ENCODE measurements at places on chromosomes 13 and 19.

GRCh38 chr19:7918615-7919421 is 1.3 kb upstream of the SNAPC2 start:
- no peak for DNase-seq

DNA sequence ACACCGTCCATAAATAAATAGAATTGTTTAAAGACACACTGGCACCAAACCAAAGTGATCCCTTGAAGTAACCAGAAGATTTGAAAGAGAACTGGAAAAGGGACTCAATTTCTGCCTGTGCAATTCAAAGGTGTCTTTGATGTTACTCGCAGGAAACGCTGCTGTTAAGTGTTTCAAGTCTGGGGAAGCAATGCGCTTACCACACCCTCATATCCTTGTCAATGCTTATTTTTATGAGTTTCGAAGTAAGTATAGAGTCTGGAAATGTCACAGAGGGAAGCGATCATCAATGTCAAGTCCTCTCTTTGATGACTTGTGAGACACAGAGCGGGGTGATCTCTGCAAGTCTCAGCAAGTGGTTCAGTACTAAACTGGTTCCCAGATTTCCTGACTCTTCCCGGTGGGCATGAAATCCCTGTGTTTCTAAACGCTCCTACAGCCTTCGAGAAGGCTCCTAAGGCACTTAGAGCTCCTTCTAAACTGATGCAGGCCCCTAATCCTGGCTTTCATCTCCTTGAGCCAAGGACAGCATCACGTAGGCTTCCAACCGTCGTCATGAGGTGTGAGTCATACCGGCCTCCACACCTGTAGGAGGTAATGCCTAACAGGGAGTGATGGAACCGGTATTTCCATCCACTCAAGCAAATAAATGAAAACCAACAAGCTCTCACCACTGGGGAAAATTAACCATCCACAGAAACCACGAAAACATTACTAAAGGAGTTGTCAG is 22.8 kb downstream of the SYDE1 start:
- no peak for DNase-seq

GRCh38 chr13:26561651-26562511 is 4.4 kb downstream of the WASF3 start:
- DNase-seq, result peak; percentile 86

DNA sequence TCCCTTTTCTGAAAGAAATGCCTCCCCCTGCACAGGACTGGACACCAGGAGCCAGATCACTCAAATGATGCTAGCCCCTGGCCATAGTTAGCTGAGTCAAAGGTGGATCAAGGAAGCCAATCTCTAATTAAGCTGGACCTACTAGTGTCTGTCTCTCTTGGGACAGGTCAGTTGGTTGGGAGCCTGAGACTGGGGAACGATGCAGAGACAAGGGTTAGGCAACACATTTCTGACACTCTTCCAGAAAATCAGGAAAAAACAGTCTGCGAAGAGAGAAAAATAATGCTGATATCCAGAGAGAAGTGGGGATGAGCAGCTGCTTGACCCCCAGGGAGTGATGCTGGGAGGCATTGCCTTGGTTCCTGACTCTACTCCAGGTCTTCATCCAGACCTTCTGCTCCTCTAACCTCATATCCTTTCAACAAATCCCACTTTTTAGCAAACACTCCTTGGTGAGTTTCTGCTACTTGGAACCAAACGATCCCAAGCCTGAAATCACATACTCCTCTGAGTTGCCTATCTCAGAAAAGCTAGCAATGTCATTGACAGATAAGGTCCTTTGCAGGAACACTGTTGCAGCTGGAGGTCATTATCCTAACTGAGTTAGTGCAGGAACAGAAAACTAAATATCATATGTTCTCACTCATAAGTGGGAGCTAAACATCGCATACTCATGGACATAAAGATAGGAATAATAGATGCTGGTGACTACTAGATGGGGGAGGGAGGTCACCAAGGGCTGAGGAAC is 369.7 kb downstream of the COG6 start:
- DNase-seq, result peak; percentile 4

- no peak for DNase-seq
Observed at GRCh38 chr13:77749344-77749880, 51.9 kb downstream of the SLAIN1 start.

DNA sequence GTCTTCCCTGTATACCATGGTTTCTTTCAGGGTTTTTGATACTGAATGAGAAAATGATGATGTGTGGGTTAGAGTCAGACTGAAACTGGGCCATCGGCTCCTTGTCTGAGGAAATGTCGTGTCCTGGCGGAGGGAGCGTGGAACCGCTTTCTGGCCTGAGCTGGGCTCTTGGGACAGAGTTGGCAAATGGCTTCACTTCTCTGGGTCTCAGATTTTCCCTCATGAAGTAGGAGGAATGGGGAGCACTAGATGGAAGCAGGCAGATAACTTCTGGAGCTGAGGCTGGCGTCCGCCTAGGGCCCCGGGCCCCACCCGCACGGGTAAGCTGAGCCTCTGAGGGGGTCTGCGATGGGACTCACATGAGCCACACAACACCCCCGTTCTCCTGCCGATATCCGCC is 133.3 kb upstream of the WASF3 start:
- DNase-seq, result no peak

DNA sequence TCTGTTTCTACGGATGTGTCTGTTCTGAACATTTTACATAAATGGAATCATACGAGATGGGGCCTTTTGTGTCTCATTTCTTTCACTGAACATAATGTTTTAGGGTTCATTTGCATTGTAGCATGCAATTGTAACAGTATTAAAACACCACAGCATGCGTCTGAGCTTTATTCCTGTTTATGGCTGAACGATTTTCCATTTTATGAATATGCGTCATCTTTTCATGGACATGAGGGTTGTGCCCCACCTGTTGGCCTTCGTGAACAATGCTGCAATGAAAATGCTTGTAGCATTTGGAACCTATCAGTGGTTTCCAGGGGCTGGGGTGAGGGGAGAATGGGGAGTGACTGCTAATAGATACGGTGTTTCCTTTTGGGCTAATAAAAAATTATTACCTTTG is 5.1 kb downstream of the OR10H1 start:
- no peak for DNase-seq

DNA sequence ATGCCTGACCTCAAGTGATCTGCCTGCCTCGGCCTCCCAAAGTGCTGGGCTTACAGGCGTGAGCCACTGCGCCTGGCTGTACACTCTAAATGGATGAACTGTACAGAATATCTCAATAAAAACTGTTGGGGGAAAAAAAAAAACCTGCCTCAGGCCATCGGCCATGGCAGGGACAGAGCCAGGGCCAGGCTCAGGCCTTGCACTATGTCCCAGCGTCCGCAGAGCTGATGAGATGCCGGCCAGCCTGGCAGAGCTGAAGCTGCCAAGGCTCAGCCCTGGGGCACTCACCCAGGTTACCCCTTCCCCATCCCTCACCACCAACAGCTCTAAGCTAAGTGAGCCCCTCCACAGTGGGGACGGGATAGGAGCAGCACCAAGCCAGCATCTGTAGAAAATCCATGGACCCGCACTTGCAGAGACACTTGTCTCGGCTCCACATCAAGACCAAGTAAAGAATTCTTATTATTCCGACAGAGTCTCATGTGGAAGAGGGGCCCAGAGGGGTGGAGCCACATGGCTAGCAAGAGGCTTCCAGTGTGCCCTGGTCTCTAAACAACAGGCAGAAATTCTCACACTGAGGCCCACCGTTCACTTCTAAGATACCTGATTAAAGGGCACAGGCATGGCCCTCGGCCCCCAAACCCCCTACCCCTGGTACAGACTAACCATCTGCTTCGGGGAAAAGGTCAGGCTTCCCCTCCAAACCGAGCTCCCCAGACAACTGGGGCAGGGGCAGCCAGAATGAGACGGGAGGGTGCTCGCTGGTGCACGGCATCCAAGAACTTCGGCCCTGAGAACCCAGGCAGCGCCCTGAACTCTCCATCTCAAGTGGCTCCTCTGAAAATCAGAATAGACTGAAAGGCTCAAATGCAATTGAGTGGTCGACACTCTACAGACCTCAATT is 5.8 kb downstream of the PPP6R1 start:
- no peak for DNase-seq

DNA sequence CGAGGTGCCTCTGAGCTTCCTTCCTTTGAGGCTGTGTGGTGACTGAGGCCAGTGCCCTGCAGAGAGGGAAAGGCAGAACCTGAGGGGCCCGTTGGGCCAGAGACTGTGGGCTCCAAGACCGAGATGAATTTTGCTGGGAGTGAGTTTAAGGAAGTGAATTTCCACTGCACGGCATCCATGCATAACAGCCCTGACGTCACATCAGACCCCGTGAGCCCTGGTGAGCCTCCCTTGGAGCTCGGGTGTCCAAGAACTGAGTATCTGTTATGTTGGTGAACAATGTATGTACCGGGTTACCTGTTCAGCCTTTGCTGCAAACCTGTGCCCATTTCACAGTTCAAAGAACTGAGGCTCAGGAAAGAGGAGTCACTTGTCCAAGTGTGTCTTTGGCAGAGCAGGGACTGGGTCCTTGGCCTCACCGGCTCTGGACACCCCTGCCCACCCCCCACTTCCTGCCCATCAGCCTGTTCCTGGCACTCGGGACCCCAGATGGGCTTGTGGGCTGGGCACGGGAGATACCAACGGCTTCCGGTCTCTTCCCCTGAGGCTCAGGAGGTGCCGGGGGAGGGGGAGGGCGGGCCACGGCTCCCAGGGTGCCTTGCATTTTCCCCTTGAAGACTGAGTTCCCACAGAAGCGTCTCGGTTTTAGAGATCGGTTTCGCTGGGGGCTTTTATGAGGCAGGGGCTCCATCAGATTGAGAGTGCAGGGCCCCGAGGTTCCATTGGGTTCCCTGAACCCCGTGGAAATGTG is 33.7 kb downstream of the NFILZ start:
- DNase-seq, result no peak

DNA sequence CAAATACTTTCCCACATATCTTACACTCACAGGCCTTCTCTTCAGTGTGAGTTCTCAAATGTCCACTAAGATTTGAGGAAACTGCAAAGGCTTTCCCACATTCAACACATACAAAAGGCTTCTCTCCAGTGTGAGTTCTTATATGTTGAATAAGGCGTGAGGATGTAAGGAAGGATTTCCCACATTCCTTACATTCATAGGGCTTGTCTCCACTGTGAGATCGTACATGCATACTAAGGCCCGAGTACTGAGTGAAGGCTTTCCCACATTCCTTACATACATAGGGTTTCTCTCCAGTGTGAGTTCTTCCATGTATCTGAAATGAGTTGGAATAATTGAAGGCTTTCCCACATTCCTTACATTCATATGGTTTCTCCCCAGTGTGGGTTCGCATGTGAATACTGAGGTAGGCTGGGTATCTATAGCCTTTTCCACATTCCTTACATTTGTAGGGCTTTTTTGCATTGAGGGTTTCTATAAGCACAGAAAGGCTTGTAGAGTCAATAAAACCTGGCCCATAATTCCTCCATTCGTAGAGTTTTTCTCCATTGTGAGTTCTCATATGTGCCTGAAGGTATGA is 9.6 kb downstream of the ZNF426 start:
- DNase-seq, result peak; percentile 9

DNA sequence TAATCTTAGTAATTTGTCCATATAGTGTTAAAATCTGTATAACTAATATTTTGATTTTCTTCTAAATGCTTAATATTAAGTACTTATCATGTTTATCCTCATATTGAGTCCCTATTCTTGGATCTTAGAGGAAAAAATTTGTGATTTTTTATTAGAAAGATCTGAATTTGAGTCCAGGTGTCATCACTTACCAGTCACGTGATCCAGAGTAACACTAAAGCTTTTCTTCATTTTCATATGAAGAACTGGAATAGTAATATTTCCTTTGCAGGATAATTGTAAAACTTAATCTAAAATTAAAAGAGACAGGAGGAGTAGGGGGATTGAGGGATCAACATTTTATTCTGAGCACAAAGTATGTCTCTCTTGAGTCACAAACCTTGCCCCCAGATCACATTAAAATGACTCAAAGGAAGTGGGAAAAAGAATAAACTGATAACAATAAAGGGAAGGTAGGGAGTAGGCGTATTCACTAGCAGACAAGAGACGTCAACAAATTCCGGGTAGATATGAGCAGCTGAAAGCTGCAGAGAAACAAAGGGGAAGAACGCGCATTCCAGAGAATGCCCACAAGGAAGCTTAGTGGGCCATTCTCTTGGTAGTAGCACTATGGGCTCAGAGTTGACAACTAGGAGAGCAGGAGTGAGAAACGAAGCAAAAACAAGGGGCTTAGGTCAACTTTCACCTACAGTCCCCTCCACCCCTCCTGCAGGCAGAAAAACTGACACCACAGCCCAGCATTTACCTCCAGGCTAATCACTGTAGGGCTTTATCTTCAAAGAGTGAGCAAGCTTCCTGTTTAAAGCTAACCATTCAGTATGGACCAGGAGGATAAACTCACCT is 123.1 kb downstream of the SPRY2 start:
- peak; percentile 84 for DNase-seq

DNA sequence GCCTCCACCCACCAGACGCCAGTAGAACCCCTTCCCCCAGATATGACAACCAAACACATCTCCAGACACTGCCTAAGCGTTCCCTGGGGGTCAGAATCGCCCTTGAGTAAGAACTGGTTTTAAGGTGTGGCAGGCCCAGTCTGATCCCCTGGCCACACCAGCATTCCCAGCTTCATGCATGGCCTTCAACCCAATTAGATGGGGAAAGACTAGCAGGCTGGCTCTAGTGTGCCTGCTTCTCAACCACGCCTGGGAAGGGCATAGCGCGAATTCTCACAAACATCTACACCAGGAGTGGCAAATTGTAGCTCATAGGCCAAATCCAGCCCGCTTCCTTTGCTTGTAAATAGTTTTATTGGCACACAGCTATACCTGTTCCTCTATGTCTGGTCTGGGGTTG is 13.6 kb downstream of the HAUS8 start:
- DNase-seq, result no peak

DNA sequence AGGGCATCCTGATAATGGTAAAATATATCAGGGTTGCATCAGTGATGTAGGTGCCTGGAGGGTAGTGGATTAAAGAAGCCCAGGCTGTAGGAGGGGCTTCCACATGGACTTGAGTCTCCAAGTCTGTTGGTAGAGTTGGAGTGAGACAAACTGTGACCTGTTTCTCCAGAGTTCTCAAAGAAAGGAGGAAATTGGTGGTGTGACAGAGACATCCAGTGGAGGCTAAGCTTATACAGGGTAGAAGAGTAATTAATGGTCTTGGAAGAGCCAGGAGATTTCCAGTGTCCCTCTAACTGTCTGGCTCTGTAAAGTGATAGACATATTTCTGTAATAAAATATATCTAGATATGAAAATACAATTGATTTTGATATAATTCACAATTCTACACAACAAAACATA is 61.1 kb downstream of the GPC5 start:
- DNase-seq, result no peak

GRCh38 chr19:33569821-33570220 is 48.2 kb upstream of the PEPD start:
- peak; percentile 19 for DNase-seq

DNA sequence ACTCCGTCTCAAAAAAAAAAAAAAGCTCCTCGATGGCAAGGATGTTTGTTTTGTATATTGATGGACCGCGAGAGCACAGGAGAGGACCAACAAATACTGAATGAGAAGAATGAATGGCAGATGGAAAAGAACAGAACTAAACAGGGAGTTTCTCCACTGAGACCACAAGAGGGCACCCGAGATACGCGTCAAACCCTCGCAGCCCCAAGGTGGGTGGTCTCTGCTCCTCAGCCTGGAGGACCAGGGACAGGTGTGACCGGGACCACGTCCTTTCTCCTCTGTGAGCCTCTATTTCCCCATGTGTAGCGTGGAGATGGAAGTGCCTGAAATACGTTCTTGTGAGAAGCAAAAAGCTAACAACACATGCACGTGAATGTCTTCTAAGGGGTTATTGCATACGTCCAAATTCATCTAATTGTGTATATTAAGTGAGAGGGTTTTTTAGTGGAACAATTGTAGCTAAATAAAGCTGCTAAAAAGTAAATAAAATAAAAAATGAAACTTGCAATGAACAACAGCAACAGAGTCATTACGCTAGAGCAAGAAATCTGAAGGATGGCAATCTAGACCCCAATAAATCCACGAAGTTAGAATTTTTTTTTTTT is 8.3 kb upstream of the CDC42EP5 start:
- DNase-seq, result peak; percentile 45

Measured in fibroblast of the aortic adventitia (primary cell).